Right kidney (tissue), 9 donors: ENCODE measurements at places on chromosomes 3 and 15.

DNA sequence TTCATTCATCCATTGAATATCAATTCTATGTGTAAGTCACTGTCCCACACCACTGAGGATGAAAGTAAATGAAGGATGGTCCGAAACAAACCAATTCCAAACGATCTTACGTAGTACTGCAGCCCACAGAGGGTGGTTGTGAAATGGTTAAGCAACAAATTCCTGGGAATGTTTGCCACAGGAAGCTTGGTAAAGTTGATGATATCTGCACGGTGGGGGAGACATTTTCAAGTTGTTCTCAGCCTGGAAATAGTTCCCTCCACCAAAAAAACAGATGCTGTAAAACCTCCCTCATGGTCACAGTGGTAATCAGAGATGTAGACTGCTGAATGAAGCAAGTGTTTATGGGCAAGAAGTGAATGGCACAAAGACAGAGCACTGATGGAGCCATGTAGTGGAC, 35.9 kb upstream of the BNC1 start:
- no peak for DNase-seq

DNA sequence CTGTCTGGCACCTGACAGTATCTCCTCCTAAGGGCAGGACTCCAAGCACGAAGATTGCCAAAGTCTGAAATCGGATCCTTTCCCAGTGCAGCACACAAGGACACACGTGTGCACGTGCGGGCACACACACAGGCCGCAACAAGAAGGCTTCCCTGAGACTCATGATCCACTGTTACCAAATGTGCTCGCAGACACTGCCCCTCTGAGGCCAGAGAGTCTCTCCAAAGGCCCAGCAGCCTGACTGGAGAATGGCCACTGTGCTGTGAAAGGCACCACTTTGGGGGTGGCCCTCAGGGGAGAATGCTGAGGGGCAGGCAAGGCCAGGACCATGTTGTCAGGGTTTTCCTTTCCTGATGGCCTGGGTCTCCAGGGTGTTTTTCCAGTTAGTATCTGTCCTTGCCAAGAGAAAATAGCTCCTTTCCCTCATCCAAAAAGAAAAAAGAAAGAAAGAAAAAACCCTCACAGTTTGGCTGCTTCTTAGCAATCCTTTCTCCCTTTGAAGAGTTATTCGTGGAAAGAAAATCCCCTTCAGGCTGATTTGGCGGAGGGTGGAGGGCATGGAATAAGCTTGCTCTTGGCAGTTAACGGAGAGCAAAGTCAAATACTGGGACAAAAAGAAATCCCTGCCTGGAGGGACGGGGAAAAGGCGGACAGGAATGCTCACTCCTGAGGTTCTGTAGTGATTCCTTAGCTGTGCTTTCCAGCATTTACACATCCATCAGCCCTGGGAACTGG, 112.2 kb upstream of the ETV5 start:
- DNase-seq, result no peak

GRCh38 chr15:70147178-70147760, 49.6 kb upstream of the TLE3 start:
- no peak for DNase-seq

GRCh38 chr15:49458145-49458544, 35.1 kb downstream of the FGF7 start:
- DNase-seq, result no peak

DNA sequence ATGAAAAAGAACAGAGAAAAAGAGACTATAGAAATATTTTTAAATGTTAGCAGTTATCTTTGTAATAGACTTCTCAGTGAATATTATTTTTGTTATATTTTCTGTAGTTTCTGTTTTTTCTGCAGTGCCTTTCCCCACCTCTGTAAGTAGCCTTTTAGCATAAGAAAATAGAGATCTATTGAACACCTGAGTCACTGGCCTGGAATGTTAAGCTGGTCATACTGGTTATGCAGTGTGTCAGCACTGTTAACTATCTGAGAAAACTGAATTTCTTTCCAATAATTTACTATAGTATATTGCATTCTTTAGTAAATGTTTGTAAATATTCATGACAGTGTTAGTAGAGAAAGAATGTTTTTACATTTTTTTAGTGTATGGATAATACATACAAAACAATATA, 79.8 kb downstream of the NECTIN3 start:
- DNase-seq, result no peak

DNA sequence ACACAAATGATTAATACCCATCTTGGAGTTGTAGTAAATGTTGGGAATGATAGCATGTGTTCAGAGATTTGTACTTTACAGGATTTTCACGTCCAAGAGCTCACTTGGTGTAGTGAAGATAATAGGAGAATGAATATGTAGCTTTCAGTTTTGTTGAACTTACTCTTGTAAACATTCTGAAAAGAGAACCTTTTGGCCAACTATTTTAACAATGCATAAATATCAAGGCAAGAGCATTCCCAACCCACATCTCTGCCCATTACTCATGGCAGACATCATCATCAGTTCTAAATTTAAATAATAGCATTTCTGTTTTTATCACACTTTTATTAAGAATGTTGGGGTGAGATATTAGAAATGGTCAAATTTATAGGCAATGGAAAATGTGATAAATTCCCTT, 465.2 kb upstream of the TPRG1 start:
- DNase-seq, result no peak

DNA sequence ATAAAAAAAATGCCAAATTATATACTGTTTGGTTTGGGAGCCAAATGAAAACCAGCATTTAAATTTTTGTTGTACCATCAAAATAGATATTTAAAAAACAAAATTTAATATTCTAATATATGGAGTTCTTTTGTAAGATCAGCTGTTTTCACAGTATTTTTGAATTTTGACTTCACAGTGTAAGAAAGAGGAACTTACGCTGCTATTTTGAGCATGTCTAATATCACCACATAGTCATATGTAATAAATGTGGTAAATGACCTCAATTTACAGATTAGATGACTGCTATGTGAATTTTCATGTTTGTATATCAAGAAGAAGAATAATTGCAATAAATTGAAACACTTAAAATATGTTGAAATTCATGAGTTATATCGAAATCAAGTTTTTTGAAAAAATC, 189.6 kb downstream of the ARRDC4 start:
- no peak for DNase-seq

DNA sequence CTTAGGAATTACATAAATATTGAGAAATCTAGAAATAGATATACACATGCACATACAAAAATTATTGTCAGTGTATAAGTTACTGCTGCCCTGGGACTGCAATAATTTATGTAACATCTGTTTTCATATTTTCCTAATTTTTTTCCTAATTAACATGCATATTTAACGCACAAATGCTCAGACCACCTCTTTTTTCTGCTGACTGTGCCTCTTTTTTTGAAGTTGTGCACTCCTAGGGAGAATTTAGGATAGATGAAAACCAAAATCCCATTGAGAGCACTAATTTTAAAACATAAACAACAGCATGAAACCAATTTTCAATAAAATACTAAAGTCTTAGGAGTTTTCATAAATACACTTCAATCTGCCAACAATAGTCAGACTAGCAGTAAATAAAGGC, 154.0 kb downstream of the TBC1D5 start:
- DNase-seq, result no peak

GRCh38 chr3:133835418-133835743, 29.8 kb downstream of the SRPRB start:
- DNase-seq, result no peak
